ENCODE measurements at places on chromosomes 3 and 15. TPM values are rescaled to one million over a fixed set of nuclear protein-coding genes. Genes with fewer than 3 reads are reported as not detected.

The SEMA3G gene
- 0.47 TPM for total RNA-seq

The SLC12A1 gene
- 0.05 TPM for total RNA-seq

The FETUB gene
- 3.1 TPM for total RNA-seq

The GOLGA8G gene
- not detected for total RNA-seq

The C15orf62 gene
- 0.19 TPM for total RNA-seq

The ALDH1L1 gene
- 46.7 TPM for total RNA-seq

The TWF2 gene
- total RNA-seq, result 26.3 TPM

DNA sequence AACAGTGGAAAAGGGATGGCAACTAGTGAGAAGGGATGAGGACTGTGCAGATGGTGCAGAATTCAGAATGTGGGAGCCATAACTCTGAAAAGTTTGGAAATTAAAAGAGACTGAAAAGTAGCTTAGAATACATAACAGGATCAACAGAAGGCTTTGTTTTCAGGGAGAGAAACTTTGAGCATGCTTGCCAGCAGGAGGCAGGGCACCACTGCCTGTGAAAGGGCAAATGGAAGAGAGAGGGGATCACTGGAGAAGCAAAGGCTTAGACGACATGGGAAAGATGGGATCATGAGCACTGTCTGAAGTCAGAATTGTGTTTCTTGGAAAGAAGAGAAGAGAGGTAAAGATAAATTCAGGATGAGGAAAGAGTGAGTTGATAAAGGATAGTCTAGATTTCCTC, 99.6 kb downstream of the ABI3BP start:
- no peak for DNase-seq

- peak; percentile 66 for DNase-seq
Observed at GRCh38 chr3:46987743-46988401, 8.4 kb downstream of the NBEAL2 start.

DNA sequence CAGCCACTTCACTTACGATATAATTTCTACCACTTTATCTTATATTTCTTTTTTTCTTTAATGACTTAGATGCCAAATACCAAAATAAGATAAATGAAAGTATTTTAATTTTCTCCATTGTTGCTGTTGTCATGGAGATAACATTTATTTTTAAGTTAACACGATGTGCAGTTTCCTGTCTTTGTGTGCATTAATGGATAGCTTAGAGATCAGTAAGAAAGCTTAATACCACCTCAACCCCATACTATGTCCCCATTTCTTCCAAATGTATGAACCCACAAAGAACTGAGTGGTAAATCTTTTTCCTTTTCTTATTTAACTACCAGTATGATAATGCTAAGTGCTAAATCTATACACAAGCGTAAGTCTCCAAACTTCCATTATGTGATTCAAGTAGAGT, 17.1 kb downstream of the PCNP start:
- DNase-seq, result no peak

GRCh38 chr3:33063651-33064051, 33.3 kb downstream of the GLB1 start:
- DNase-seq, result no peak

DNA sequence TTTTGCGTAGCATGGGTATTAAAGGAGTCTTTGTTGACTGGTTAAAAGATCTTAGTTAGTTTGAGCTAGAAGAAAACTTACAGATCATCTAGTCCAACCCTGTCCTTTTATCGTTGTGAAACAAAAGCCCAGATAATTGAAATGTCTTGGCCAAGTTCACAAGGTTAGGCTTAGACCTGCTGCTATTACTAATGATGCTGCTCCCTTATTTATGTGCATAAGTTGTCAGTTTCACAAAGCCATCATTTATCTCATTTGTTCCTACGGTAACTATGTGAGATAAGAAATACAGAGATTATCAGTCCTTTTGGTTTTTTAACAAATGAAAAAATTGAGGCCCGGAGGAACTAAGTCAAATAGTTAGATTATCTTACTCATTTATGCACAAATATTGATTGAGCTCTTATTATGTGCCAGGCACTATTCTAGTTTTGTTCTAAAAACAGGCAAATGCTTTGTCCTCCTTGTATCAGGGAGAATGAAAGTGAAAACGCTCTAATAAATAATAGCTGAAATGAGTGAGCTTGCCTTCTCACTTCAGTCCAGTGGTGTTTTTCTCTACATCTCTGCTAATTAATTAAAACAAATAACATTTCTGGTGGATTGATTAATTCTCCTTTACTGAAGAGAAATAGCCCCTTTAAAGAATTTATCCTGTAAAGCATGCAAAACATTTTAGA, 49.1 kb upstream of the TPRG1 start:
- DNase-seq, result no peak

DNA sequence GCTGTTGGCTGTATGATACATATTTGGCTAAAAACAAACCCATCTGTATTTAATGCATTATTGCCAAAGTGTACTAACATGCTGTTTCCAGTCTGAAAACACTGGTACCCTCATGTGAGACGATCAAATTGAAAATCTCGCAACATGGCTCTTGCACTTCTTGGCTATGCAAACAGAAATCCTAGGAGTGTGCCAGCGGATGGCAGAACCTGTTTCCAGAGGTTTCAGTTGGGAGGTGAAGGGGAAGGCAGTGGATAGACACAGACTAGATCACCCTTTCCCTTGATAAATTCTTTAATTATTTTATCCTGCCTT, 350.3 kb downstream of the TUSC7 start:
- DNase-seq, result no peak

- no peak for DNase-seq
Observed at GRCh38 chr15:67120839-67121643, 55.6 kb downstream of the SMAD3 start.

DNA sequence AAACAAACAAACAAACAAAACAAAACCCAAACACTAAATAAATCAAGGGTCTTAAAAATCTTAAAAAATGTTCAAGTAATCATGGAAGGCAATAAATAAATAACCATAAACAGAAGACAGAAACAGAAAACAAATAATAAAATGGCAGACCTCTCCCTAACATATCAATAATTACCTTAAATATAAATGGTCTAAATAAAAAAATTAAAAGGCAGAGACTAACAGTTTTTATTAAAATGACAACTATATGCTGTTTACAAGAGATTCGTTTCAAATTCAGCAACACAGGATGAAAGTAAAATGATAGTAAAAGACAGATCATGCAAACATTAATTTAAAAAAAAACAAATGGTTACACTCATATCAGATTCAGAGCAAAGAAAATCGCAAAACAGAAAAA, 91.1 kb downstream of the UBE3A start:
- DNase-seq, result no peak

GRCh38 chr3:18295171-18295920, 129.8 kb downstream of the SATB1 start:
- DNase-seq, result no peak

GRCh38 chr15:32104061-32104995, 74.0 kb downstream of the CHRNA7 start:
- no peak for DNase-seq

DNA sequence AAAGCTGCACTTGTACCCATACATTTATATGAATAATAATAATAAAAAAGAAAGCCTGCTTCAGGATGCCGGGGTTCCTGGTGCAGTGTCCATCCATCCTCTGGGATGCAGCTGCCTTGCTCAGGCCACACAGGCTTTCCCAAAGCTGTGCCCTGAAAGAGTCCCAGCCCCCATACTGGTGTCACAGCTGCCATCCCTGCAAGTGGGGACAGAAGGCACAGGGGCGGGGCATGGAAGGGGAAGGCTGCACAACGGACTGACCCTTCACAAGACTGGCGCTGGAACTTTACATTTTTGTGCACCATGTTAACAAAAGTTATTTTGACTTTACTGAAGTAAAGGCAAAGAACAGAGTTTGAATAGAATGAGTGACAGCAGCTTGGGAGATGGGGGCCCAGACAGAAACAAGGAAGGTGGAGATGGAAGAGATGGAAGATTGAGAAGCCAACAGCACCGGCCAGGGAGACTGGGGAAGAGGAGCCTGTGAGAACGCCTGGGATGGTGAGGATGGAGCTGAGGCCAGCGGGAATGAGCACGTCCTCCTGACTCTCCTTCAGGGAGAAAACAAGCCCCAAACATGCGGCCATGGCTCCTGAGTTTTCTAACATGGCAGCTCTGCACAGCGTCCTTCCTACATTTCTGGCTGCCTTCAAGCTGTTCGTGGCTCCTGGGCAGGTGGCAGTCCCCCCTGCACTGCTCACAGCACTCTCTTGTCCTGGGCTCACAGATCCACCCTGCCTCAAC, 73.1 kb downstream of the ABTB1 start:
- DNase-seq, result no peak

- no peak for DNase-seq
Observed at GRCh38 chr3:37114251-37115145, 59.9 kb downstream of the LRRFIP2 start.

DNA sequence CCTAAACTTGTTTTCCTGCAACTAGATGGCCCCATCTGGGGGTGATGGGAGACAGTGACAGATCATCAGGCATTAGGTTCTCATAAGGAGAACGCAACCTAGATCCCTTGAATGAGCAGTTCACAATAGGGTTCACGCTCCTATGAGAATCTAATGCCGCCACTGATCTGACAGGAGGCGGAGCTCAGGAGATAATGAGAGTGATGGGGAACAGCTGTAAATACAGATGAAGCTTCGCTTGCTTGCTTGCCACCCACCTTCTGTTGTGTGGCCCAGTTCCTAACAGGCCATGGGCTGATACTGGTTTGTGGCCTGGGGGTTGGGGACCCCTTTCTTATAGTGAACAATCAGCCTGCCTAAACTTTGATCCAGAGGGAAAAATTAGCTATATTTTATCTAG, 15.2 kb upstream of the C3orf49 start:
- no peak for DNase-seq

DNA sequence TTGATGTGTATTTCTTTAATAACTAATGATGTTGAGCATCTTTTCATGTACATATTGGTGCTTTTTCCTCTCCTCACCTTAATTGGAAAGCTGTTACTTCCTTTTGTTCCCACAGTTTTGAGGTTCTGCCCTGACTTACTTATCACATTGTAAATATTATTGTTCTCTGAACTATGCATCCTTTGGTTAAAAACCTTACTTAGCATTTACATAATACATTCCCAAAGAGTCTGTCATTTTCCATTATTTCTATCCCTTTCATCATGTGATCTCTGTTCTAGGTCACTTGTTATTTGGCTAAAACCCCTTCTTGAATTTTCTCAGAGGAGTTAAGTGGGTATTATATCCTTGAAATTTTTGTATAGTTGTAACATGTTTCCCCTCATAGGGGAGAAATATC, 33.0 kb downstream of the SLC12A6 start:
- DNase-seq, result no peak

GRCh38 chr15:60918234-60918959, 310.7 kb downstream of the RORA start:
- no peak for DNase-seq

- no peak for DNase-seq
Observed at GRCh38 chr3:106288781-106289180, 420.0 kb upstream of the CBLB start.

GRCh38 chr3:38459499-38460048, 5.9 kb downstream of the ACVR2B start:
- no peak for DNase-seq

DNA sequence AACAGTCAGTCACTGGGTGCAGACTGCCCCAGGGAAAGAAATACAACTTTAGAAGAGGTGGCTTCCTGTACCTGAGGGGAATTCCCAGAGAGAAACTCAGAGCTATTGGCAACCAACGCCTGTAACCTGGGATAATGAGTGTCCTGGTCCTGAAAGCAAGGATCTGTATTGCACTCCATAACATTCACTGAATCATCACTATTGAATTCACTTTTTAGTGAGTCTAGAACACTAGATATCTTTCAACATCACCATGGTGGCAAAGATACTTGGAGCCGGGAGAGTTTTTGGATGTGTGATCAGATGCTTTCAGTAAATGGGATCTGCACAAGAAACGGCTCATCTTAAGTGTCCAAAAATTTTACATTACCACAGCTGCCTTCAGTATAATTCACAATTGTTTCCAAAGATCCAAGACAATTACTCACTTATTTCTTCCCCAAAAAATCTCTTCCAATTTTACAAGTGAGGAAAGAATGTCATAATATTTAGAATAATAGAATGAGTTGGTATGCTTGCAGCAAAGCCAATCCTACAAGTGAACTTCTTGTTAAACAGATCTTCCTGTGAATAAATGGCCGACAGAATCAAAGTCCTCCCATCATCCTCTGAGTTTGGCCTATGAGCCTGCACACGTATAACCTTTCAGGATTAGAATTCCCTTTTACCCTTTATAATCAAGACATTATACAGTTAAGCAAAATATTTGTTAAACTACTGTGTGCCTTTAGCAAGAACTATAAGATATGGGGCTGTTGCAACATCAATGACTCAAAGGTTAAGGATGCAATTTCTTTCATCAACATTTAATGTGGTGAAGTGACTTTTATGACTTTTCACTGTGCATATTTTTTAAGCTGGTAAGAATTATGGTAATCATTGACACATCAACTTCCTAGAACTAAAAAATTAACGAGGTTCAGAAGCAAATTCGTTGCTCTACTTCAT, 243.3 kb upstream of the COL8A1 start:
- no peak for DNase-seq

- no peak for DNase-seq
Observed at GRCh38 chr3:87837076-87837475, 221.7 kb downstream of the CGGBP1 start.

DNA sequence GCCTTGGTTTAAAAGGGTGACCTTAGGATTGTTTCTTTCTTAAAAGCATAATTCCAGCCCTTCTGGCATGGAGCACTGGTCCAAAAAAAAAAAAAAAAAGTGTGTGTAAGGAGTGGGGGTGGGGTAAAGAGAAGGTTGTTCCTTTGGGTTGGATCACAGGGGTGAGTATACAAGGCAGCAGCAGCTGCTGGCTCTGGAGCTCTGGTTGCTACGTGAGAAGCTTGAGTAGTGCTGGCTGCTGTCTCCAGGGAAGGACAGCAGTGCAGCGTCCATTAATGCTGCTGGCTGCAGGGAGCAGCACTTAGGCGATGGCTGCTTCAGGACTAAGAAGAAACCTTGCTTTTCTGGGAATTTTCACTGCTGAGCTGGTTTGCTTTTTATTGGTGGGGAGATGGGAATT, 2.3 kb downstream of the SETD5 start:
- peak; percentile 45 for DNase-seq

DNA sequence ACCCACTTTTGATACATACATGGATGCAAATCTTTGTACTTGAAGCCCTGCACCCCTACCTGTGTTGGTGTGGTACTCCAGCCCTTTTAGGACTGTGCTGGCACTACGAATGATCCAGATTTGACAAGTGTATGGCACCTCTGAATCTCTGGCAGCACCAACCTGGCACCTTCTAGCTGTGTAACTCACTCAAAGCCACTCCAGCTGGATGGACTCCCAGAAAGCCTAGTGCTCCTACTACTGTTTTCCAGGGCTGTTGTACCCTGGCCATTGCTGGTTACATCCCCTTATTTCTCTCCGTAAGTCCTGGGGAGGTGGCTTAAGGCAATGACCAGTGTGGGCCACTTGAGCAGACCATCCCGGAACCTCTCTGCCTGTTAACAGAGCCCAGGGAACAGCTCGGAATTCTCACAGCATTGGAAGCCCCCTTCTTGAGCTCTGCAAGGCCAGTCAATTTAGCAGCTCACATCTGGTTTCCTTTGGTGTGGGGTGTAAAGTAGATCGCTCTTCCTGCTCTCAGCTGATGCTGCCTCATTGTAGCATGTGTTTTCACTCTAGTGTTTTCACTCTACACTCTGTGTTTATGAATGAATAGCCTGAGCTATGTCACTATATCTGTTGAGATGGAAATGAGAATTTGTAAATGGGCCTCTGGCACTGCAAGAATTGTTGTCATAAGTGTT, 12.2 kb downstream of the CALML4 start:
- no peak for DNase-seq
